ENCODE measurements at places on chromosomes 1 and 21.

GRCh38 chr1:15802234-15802965 lies 5.0 kb downstream of the UQCRHL start:
- DNase-seq, result no peak

DNA sequence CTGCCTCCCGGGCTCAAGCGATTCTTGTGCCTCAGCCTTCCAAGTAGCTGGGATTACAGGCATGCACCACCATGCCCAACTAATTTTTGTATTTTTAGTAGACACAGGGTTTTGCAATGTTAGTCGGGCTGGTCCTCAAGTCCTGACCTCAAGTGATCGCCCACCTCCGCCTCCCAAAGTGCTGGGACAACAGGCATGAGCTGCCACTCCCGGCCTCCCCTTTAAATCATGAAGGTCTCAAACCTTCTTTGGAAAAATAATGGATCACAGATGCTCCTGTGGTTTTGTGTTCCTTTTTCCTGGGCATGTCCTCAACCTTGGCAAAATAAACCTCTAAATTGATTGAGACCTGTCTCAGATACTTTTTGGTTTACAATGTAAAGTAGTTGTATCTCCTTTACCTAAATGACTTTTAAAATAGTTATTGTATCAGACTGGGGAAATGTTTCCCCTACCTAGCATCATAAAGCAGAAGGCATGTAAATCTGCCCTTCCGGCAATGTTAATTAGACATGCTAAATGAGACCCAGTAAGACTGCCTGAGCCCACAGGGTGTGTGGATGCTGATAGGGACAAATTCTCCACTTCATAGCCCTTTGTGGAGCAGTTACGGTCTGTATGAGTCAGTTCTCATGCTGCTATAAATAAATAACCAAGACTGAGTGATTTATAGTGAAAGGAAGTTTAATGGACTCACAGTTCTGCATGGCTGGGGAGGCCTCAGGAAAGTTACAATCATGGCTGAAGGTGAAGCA lies 27.8 kb downstream of the CBR1 start:
- no peak for DNase-seq

- DNase-seq, result no peak
Measured at GRCh38 chr1:33468011-33468410, 4.4 kb upstream of the ZSCAN20 start.

- no peak for DNase-seq
Measured at GRCh38 chr1:211697356-211697755, 21.9 kb upstream of the NEK2 start.

DNA sequence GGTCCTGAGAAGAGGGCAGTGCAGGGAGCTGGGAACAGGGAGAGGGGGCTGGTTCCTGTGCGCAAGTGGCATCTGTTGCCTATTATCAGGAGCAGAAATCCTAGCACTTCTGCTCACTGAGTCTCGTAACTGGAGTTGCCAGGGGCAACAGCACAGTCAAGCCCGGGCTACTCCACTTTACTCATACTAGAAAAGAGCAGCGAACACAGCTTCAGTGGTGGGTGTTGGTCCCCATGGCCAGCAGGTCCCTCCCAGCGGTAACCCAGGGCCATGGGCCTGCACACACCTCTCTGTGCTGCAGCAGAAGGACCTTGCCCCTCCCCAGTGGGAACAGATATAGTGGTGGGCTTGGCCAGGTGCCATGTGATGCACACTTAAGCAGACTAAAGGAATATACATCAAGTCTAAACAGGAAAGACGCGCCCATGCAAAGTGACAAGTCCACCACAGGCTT lies 8.5 kb downstream of the PYCR2 start:
- no peak for DNase-seq

DNA sequence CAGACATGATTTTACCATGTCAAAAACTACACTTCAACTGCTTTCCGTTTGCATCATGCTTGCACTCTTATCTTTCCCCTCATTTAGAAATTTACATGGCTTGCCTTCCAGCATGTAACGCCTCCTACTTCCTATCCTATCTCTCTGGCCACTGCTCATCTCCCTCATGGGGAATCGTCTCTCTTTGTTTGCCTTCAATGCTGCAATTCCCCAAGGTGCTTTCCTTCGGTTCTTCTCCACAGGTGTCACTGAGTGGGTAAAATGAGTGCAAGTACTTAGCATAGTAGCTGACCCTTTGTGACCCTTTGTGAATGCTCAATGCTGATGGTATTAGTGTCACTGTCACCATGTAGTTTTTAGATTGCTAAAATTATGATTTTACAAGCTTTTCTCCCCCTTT lies 63.1 kb downstream of the APP start:
- no peak for DNase-seq

All from lower leg skin (tissue), 4 donors.